ENCODE measurements at places on chromosomes 4 and X. TPM values are rescaled to one million over a fixed set of nuclear protein-coding genes. Genes with fewer than 3 reads are reported as not detected.

CXXC4 gene
- total RNA-seq = 0.83 TPM

HERC5 gene
- 4.1 TPM for total RNA-seq

UTP14A gene
- total RNA-seq = 15.0 TPM

CPZ gene
- total RNA-seq = 6.3 TPM

SLC26A1 gene
- 4.3 TPM for total RNA-seq

LAS1L gene
- total RNA-seq = 24.6 TPM

ABLIM2 gene
- 11.3 TPM for total RNA-seq

RGN gene
- 7.6 TPM for total RNA-seq

CXCL9 gene
- 0.35 TPM for total RNA-seq

GLRA3 gene
- total RNA-seq = not detected

GAGE12G gene
- not detected for total RNA-seq
